Foreskin keratinocyte (primary cell): ENCODE measurements at places on chromosomes 4 and X. TPM values are rescaled to one million over a fixed set of nuclear protein-coding genes. Genes with fewer than 3 reads are reported as not detected.

DNA sequence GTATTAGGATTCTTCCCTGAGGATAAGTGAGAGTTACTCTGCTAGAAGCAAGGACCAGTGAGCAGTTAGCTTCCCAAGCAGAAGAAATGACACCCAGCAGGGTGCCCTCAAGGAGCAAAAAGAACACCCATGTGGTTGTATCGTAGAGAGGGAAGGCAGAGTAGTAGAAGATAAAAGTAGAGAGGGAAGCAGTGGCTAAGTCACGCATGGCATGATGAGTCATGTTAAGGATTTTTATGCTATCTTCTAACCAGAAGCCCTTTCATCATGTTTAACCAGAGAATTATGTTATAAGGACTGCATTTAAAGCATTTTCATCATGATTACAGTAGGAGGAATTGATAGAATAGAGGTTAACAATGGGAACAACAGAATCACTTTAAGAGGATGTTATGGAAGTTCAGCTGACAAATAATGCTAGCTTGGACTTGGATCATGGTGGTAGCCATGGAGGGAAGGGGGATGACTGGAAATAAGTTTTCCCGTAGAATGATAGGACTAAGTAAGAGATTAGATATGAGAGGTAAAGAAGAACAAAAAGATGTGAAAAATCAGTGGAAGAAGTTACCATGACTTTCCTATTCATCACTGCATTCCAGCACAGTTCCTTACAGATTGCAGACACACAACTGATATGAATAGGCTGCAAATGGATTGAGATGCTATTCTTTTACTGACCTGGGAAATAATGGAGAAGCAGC is 383.5 kb upstream of the INTU start:
- DNase-seq = peak; percentile 30

DNA sequence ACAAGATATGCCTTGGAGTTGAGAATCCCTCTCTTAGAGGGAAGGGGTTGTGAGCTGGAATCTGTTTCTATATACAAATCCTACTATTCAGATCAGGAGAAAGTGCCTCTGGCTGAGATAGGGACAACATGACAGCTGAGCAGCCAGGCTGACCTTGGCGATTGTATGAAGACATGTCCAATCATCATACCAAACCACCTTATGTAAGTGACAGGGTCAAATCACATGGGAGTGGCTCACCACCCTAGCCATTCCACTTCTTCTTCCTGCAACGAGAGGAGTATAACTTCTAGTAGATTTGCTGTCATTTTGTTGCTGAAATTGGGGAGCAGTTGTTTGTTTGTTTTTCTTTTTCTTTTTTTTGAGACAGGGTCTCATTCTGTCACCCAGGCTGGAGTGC is 48.3 kb upstream of the TMEM150C start:
- no peak for DNase-seq

GRCh38 chr4:82038936-82039335 is 334.9 kb downstream of the HNRNPD start:
- no peak for DNase-seq

- DNase-seq = peak; percentile 94
These were observed 233.9 kb upstream of the CXXC4 start for GRCh38 chr4:104728380-104729122.

DNA sequence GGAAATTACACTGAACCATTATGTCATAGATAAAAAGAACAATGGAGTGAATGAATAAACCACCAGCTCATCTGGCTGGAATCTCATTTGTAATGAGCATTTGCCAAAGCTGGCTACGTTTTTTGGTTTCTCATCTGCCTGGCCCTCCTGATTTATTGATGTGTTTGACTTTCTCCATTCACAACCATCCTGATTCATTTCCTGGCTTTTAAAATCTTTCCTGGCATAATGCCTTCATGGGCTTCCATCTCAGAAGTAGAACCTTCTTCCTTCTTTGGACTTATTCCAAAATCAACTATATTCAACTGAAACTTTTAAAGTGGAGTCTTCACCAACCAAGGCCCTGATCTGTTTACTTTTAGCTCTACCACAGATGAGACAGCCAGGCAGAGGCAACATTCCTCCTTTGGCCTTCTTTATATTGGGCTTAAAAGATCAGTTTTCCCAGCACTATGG is 36.0 kb upstream of the ARSJ start:
- peak; percentile 99 for DNase-seq

RIBC1 gene
- 0.35 and 0.58 TPM in 2 replicates for total RNA-seq

GRPR gene
- 0.11 TPM in 1 of 2 replicates, not detected in the other for total RNA-seq

XAGE2 gene
- total RNA-seq = not detected in 2 replicates

PDGFC gene
- 36.6 and 41.4 TPM in 2 replicates for total RNA-seq

FABP2 gene
- total RNA-seq = not detected in 2 replicates
